NCI-H2081 (cell line): ENCODE measurements at places on chromosomes 7 and 10.

- no peak for DNase-seq
Measured at GRCh38 chr10:33098951-33099663, 141.1 kb upstream of the ITGB1 start.

GRCh38 chr7:150790416-150791075 lies 9.6 kb downstream of the TMEM176B start:
- no peak for DNase-seq

DNA sequence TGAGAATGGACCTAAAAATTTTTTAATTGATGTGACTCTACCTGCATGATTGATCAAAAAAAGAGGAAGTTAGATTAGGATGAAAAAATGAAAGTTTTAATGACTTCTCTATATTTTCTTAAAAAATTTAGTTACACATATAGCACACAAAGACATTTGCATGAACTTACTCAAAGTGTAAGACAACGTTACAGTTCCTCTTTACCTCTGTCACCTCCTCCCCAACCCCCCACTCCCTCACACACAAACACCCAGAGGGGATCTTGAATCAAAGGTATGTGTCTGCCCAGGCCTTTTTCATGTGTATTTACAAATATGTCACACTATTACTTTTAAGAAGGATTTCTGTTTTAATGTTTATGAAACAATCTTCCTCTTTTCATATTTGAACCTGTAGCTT lies 20.6 kb upstream of the CDCA7L start:
- DNase-seq = no peak

DNA sequence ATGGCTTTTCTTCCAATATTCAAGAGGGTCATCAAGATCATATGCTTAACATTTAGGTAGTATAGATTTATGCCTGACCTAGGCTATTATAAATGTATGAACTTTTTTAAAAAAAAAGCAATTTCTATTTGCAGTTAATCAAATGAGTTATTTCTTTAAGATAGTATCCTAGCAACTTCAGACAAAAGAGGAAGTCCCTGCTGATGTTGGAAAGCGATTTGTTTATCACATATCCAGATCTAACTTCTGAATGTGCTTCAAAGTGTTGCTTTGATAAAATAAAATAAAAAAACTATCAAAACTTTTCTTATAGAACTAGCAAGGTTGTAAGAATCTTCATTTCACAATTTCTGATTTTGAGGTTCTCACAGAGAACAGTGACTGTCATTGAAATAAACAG lies 401.9 kb upstream of the PHF14 start:
- DNase-seq = no peak

DNA sequence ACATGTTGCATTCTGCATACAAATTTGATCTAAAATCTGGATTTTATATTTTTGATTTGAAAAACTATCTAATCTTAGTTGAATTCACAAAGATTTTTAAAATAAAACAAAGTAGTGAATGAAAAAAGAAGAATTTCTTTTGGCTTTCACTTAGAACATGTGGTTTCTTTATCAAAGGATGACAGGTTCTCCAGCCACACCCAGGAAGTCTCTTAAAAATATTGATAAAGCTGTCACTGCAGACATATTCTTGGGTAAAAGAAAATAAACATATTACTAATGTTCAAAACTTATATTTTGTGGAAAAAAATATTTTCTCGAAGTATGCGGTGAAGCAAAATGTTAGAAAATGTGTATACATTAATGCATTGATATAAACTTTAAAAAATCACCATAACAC lies 44.3 kb downstream of the ARL4A start:
- DNase-seq = no peak
